Fibroblast of gingiva (primary cell): ENCODE measurements at places on chromosomes 12 and 14.

- peak; percentile 80 for DNase-seq
Measured at GRCh38 chr12:569803-570434, 93.3 kb downstream of the NINJ2 start.

- DNase-seq, result no peak
Measured at GRCh38 chr12:57800965-57801364, 17.6 kb downstream of the AVIL start.

DNA sequence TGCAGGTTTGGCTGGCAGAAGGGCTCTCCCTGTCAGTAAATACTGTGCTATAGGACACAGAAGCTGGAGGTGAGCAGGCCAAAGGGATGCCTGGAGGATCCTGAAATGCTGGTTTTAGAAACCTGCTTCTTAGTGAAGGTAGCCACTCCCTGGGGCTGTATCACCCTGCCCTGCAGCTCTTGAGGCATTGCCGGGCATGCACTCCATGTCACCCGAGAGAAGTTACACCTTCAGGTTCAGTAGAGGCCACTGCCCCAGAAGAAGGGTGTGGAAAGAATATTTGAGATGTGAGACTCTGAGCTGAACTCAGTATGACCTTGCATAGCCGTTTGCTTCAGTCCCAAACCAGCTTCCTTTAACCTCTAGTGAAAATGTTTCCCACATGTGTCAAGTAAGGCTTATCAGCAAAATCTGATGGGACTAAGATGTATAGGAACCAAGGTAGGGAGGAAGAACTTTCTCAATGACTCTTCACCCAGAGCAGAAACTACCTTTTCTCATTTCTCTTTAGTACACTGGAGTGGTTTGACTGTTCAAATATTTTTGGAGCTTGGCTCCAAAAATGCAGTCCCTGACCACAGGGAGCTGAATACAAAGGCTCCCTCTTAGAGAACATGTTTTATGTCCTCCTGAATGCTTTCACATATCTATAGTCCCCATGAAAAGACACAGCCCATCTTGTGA, 164.5 kb upstream of the DYRK2 start:
- no peak for DNase-seq

DNA sequence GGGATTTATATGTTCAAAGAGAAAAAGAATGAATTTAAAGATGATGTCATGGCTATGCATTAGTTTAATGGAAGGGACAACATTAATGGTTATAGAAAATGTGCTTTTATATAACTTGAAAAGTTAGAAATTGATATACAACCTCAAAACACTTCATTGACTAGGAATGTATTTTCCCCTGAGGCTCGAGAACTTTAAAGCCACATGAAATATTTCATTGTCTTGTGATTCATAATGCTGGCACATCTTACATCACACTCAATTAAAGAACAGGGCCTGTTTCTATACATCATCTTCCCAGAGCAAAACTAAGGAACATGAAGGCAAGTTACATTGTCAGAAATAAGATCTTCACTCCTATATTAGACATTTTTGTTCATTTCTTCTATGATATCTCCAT, 35.2 kb upstream of the PAWR start:
- peak; percentile 62 for DNase-seq

GRCh38 chr12:2231011-2231595, 178.3 kb downstream of the CACNA1C start:
- DNase-seq, result no peak
